Activated CD4-positive, alpha-beta memory T cell treated with anti-CD3 and anti-CD28 coated beads, Interleukin-2, amount 10 ng/mL, durations not matched to agents 7 days and 5 days (primary cell): ENCODE measurements at places on chromosomes 2 and 18. TPM values are rescaled to one million over a fixed set of nuclear protein-coding genes. Genes with fewer than 3 reads are reported as not detected.

SCN7A gene
- not detected for total RNA-seq

IL1R2 gene
- 0.81 TPM for total RNA-seq

- no peak for DNase-seq
Observed at GRCh38 chr18:45456090-45457021, 158.9 kb upstream of the SLC14A2 start.

- DNase-seq: no peak
Observed at GRCh38 chr2:10035633-10036032, 7.7 kb upstream of the KLF11 start.
